ENCODE measurements at places on chromosomes 7 and 10. TPM values are rescaled to one million over a fixed set of nuclear protein-coding genes. Genes with fewer than 3 reads are reported as not detected.

The MOGAT3 gene
- not detected for total RNA-seq

- H3K4me1 ChIP-seq: peaks cover 2% of the 10 kb centered on the region
- H3K4me3 ChIP-seq: peak within 1 kb of the TSS; percentile 76
- H3K36me3 ChIP-seq: peaks cover 2% of the 10 kb centered on the region
- no peak within 1 kb of the TSS for H3K27ac ChIP-seq
- no peaks in the 10 kb centered on the region for H3K27me3 ChIP-seq
Measured at GRCh38 chr10:133379152-133379800, at the start of gene PAOX. PAOX (plus strand) TSS chr10:133379262; CDS start chr10:133379317, 55 bp downstream.

DNA sequence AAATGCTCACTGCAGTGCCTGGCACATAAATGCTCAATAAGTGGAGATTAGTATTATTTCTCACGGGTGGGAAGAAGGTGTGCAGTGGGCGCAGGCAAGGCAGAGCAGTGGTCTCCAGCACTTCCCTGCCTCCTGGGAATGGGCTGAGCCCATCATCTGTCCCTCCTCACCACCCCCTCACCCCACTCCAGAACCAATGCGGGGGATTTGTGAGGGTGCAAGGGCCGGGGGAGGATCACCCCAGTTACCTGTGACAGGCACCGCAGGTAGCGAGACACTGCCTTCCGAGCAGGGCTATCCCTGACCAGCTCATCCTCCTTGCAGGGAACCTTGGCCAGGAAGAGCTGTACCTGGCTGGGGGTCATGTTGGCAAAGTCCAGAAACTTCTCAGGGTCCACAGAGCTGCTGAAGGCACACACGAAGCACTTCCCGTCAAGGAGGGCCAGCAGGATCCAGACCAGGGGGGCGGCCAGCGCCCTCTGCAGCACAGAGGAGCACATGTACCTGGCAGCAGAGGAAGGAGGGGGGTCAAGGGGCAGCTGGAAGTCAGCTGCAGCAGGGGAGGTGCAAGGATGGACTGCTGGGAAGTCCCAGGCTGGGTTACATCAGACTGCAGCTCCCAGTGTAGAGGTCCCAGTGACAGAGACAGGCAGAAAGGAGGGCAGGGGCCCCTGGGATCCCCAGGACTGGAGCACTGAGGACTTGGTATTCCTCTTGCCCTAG, 2.8 kb downstream of the CALHM3 start:
- no peak overlapping the region for H3K27ac ChIP-seq
- H3K4me1 ChIP-seq: peaks cover 16% of the 10 kb centered on the region

- H3K4me3 ChIP-seq: peak overlapping the region; percentile 27
Measured at GRCh38 chr10:17075533-17076359, 53.9 kb downstream of the CUBN start.

DNA sequence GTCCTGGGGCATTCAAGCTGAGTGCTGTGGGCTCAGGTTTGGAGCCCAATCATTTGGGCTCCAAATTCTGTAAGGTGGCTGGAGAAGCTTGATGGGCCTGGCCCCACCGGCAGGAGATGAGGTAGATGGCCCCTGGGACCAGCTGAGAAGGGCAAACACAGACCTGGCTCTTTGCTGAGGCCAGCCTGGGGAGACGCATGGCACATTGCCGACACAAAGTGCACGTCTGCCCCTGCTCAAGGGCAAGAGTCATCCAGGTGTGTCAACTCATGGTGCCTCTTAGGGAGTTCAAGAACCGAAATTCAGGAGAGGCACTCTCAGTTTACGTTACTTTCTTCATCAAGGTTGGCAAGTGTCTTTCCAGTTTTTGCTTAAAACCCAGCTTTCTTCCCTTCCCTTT, 227.5 kb downstream of the LRMDA start:
- no peak overlapping the region for H3K4me3 ChIP-seq
- DNase-seq: no peak
- no peaks in the 10 kb centered on the region for H3K36me3 ChIP-seq

The OR2F1 gene
- total RNA-seq: not detected

- peak overlapping the region; percentile 96 for H3K4me3 ChIP-seq
- peak overlapping the region; percentile 97 for H3K27ac ChIP-seq
Measured at GRCh38 chr10:97736403-97736901, 476 bp upstream of the ZFYVE27 start.

DNA sequence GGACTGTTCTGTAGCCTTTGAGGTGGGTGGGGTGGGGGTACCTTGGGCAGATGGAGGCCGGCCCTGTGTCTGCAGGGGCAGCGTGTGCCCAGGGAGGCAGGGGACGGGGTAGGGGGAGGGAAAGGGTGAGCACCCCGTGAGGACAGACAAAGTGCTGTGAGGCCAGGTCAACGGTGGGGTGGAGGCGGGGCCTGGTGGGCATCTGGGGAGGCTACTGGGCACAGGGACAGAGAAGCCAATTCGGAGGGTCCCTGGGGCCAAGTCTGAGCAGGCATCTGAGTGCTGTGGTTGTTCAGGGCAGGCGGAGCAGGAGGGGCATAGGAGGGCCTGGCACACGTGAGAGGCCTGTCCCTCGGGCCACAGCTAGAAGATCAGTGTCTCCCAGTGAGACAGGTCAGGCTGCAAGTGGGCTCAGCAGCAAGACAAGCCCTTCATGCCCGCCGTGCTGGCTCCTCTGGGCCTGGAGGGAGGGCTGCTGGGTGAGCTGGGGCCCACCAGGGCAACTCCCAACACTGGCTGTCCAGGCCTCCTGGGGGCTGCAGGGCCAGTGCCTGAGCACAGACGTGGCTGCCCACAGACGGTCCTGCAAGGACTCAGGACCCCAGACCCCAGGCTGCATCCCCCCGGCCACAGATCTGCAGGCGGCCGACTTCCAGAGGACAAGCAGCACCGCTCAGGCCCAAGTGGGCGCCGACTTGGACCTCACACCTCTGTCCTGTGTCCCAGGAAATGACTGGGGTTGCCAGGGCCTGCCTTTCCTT, 26.4 kb upstream of the KNDC1 start:
- no peaks in the 10 kb centered on the region for H3K27me3 ChIP-seq
- H3K36me3 ChIP-seq: no peaks in the 10 kb centered on the region
- no peak for DNase-seq
- no peak overlapping the region for H3K4me3 ChIP-seq

DNA sequence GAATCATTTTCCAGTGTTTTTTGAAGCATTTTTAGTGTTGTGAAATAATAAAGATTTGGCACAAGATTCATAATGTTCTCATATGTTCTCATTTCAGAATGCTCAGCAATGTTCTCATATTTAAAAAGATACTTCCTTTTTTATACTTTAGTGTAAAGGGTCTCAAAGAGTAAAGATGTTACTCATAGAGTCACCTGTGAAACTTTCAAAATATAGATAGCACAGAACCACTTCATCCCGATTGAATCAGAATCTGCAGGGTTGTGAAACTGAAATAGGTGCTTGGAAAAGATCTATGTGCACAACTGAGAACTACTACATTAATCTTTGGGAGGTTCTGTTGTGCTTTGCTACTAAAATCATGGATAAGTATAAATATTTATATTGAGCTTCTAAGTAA, 144.7 kb downstream of the MDFIC start:
- no peak for DNase-seq
- H3K36me3 ChIP-seq: no peaks in the 10 kb centered on the region
- no peaks in the 10 kb centered on the region for H3K27me3 ChIP-seq
- peaks cover 5% of the 10 kb centered on the region for H3K4me1 ChIP-seq

The EVX1 gene
- total RNA-seq: not detected

- peaks cover 2% of the 10 kb centered on the region for H3K27me3 ChIP-seq
- DNase-seq: no peak
- no peak overlapping the region for H3K27ac ChIP-seq
- no peak overlapping the region for H3K4me3 ChIP-seq
- no peaks in the 10 kb centered on the region for H3K36me3 ChIP-seq
Measured at GRCh38 chr10:51588984-51589383, 110.4 kb downstream of the CSTF2T start.

The SPDYE2 gene
- not detected for total RNA-seq

DNA sequence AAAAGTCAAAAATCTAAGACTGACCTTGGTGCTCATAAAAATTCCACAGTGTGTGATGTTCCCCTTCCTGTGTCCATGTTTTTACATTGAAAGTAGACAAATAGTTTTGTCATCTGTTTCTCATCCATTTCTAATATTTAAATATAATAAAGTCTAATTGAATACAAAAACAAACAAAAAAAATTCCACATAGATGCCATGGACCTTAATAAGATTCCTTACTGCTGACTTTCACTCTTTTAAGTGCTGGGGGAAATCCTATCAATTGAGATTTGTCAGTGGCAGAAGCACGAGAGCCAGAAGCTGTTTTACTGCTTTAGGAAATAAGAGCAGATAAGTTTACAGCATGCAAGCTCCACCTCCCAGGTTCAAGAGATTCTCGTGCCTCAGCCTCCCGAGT, 310.0 kb downstream of the ABCA13 start:
- H3K36me3 ChIP-seq: no peaks in the 10 kb centered on the region
- H3K27me3 ChIP-seq: no peaks in the 10 kb centered on the region
- no peaks in the 10 kb centered on the region for H3K4me1 ChIP-seq
- no peak for DNase-seq
- H3K27ac ChIP-seq: no peak overlapping the region
- H3K4me3 ChIP-seq: no peak overlapping the region

- peak overlapping the region; percentile 56 for H3K4me3 ChIP-seq
- H3K27ac ChIP-seq: peak overlapping the region; percentile 94
- peaks cover 77% of the 10 kb centered on the region for H3K4me1 ChIP-seq
Measured at GRCh38 chr7:55065511-55066229, 46.9 kb downstream of the EGFR start.

- peaks cover 1% of the 10 kb centered on the region for H3K4me1 ChIP-seq
- no peak overlapping the region for H3K27ac ChIP-seq
- H3K27me3 ChIP-seq: no peaks in the 10 kb centered on the region
- no peak for DNase-seq
Measured at GRCh38 chr7:77979219-77979618, 180.6 kb downstream of the PHTF2 start.

The CCL26 gene
- total RNA-seq: not detected

DNA sequence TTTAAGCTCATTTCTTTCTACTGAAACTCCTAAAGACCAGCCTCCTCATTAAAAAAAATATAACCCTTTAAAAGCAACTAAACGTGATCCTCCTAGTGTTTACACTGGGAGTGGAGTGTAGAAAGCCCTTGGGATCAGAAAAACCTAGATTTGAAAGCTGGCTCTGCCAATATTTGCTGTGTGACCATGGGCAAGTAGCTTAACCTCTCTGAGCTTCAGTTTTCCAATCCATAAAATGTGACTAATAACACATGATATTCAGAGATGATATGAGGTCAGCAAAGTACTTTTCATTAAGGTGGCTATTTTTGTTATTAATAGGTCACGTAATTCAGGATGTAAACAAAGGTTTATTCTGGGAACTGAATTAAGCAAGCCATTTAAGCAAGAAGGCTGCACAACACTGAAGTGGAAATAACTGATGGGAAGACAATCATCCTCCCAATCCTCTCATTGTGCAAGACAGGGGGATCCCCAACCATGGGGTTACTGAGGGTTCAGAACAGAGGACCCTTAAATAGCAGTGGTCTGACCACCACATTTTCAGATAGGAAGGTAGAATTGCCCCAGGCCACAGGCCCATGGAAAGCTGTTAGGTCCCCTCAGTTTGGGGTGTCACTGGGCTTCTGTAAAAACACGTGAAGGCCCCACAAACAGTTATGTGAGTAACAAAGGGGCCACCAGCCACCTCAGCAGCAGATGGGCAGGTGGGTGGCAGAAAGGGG, 49.1 kb upstream of the EEPD1 start:
- no peak for DNase-seq
- peaks cover 18% of the 10 kb centered on the region for H3K4me1 ChIP-seq
- no peak overlapping the region for H3K27ac ChIP-seq
- peaks cover 2% of the 10 kb centered on the region for H3K27me3 ChIP-seq
- H3K36me3 ChIP-seq: no peaks in the 10 kb centered on the region
- H3K4me3 ChIP-seq: no peak overlapping the region

DNA sequence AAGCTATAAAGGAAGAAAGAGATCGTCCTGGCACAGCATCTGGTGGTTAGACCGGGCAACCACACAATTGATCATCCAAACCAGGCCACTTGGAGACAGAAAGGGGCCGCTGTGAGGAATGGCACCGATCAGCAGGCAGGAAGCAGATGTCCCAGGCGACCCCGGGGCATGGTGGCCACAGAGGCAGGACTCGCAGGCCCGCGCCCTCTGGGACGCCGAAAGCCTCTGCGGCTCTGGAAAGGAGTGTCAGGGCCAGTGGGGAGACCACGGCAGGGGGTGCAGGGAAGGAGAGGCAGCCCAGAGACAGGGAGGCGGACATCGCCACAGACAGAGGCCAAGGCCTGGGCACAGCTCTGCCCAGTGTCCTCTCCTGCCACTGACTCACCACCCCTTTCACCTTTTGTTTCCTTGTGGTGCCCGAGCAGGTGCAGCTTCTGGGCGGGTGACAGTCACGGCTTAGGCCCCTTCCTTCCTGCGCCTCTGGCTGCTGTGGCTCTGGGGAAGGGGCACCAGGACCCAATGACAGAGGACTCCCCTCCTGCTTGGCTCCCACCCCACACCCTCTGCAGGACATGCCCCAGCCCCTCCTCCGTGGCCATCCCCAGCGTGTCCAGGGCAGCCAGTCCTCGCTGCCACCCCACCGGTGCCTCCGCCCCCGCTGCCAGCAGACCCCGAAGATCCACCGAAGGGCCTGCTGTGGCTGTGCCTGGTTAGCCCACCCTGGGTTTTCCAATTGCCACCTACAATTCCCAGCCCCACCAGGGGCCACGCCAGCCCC, 10.9 kb downstream of the STK32C start:
- DNase-seq: no peak
- H3K36me3 ChIP-seq: no peaks in the 10 kb centered on the region
- peaks cover 5% of the 10 kb centered on the region for H3K4me1 ChIP-seq
- no peaks in the 10 kb centered on the region for H3K27me3 ChIP-seq
- H3K27ac ChIP-seq: no peak overlapping the region

The EGFR gene
- 56.2 TPM for total RNA-seq

The GNGT1 gene
- not detected for total RNA-seq

GRCh38 chr7:51315393-51316261, 982 bp downstream of the COBL start:
- H3K36me3 ChIP-seq: no peaks in the 10 kb centered on the region
- H3K4me3 ChIP-seq: peak overlapping the region; percentile 64
- peaks cover 12% of the 10 kb centered on the region for H3K4me1 ChIP-seq
- peaks cover 64% of the 10 kb centered on the region for H3K27me3 ChIP-seq
- no peak overlapping the region for H3K27ac ChIP-seq

The GRID1 gene
- total RNA-seq: 0.11 TPM

The ATOH7 gene
- total RNA-seq: not detected

DNA sequence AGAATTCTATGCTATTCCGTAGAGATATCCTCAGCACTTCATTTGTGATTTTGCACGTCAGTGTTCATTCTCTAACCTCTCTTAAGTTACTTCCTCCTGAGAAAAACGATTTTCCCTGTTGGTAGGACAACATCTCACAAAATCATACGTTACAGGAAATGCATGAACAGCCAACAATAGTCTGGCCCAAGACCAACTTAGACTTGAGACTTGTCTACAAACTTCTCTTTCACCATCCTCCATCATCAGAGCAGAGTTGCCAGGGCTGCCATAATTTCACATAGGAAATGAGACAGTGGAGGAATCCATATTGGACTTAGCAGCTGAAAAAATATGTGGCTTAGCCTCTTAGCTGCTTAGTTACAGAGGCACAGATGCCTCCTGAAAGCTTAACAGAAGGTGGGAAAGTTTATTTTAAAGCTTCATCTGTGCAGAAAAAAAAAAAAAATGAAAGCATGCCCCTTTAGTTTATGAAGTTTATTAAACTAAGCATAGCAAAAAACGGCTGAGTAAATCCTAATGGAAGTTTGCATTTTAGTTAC, 222.5 kb upstream of the CACNA2D1 start:
- no peak overlapping the region for H3K27ac ChIP-seq
- peaks cover 13% of the 10 kb centered on the region for H3K27me3 ChIP-seq
- no peak for DNase-seq
- no peaks in the 10 kb centered on the region for H3K4me1 ChIP-seq
- H3K4me3 ChIP-seq: no peak overlapping the region
- no peaks in the 10 kb centered on the region for H3K36me3 ChIP-seq
